ENCODE measurements at places on chromosomes 5 and 9. TPM values are rescaled to one million over a fixed set of nuclear protein-coding genes. Genes with fewer than 3 reads are reported as not detected.

LSM11 gene
- polyA plus RNA-seq = 0.95 TPM

AK8 gene
- 0.77 TPM for polyA plus RNA-seq

CCDC152 gene
- polyA plus RNA-seq = 2.1 TPM

CDH10 gene
- 0.24 TPM for polyA plus RNA-seq

DBH gene
- 1.2 TPM for polyA plus RNA-seq

IFNA2 gene
- not detected for polyA plus RNA-seq

BNC2 gene
- polyA plus RNA-seq = 9.6 TPM

CARTPT gene
- polyA plus RNA-seq = not detected

DNA sequence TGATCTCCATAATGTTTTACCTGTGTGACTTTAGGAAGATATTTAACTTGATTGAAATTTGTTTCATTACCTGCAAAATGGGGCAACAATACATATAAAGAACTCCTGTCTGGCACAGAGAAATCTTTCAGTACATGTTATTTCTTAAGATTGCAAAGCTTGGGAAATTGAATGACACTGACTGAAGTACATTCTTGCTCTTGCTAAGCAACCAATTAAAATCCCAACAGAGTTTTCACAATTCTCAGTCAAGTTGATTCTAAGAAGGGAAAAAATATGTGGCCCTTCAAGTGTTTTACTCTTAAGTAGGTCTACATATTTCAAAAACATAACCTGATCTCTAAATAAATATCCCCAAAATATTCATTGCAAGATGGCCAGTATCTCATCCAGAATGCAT lies 2187.0 kb upstream of the ACO1 start:
- no peak for DNase-seq
- no peaks in the 10 kb centered on the region for H3K27me3 ChIP-seq
- H3K36me3 ChIP-seq = no peaks in the 10 kb centered on the region
- H3K4me3 ChIP-seq = no peak overlapping the region
- no peaks in the 10 kb centered on the region for H3K4me1 ChIP-seq

GRCh38 chr5:116389601-116390000 lies 185.0 kb downstream of the SEMA6A start:
- DNase-seq = no peak
- H3K27ac ChIP-seq = no peak overlapping the region
- H3K4me1 ChIP-seq = no peaks in the 10 kb centered on the region
- H3K27me3 ChIP-seq = no peaks in the 10 kb centered on the region
- no peaks in the 10 kb centered on the region for H3K36me3 ChIP-seq

DNA sequence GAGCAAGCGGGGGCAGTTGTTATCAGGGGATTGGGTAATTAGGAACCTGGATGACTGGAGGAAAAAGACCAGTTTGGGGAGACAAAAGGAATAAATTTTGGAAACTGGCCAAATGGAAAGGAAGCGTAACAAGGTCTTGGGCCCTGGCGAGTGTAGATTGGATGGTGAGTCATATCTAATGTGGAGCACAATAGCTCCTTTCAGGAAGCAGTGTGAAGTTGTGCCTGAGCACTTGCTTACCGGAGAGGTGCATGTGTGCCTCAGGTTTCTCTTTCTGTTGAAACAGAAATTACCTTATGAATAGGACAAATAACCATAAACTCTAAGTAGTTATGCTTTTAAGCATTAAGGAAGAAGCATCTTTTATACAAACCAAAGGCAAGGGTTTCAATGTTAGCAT lies 176.4 kb downstream of the KIF4B start:
- DNase-seq = no peak
- H3K4me3 ChIP-seq = no peak overlapping the region
- no peaks in the 10 kb centered on the region for H3K36me3 ChIP-seq
- H3K4me1 ChIP-seq = no peaks in the 10 kb centered on the region
- no peak overlapping the region for H3K27ac ChIP-seq

GRCh38 chr5:168658394-168658793 lies 79.2 kb upstream of the PANK3 start:
- peak; percentile 64 for DNase-seq
- no peaks in the 10 kb centered on the region for H3K4me1 ChIP-seq
- H3K27me3 ChIP-seq = no peaks in the 10 kb centered on the region
- no peak overlapping the region for H3K27ac ChIP-seq
- H3K36me3 ChIP-seq = peaks cover 32% of the 10 kb centered on the region

- no peak for DNase-seq
- H3K36me3 ChIP-seq = no peaks in the 10 kb centered on the region
- H3K4me1 ChIP-seq = no peaks in the 10 kb centered on the region
- peak overlapping the region; percentile 95 for H3K27ac ChIP-seq
- H3K27me3 ChIP-seq = no peaks in the 10 kb centered on the region
These were observed 19.8 kb downstream of the EXOSC2 start for GRCh38 chr9:130713286-130713960.

- no peaks in the 10 kb centered on the region for H3K27me3 ChIP-seq
- no peaks in the 10 kb centered on the region for H3K4me1 ChIP-seq
- H3K36me3 ChIP-seq = no peaks in the 10 kb centered on the region
- DNase-seq = no peak
- H3K27ac ChIP-seq = no peak overlapping the region
These were observed 280.0 kb upstream of the ANKRD55 start for GRCh38 chr5:56513141-56513540.

DNA sequence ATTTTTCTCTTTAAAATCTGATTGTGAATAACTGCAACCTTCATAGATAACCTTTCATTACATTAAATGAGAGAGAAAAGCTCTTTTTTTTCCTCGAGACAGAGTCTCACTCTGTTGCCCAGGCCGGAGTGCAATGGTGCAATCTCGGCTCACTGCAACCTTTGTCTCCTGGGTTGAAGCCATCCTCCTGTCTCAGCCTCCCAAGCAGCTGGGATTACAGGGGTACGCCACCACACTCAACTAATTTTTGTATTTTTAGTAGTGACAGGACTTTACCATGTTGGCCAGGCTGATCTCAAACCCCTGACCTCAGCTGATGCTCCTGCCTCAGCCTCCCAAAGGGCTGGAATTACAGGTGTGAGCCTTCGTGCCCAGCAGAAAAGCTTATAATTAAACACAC lies 69.9 kb upstream of the ERBIN start:
- DNase-seq = no peak
- no peaks in the 10 kb centered on the region for H3K27me3 ChIP-seq
- peaks cover 8% of the 10 kb centered on the region for H3K4me1 ChIP-seq
- H3K4me3 ChIP-seq = no peak overlapping the region

- H3K27me3 ChIP-seq = no peaks in the 10 kb centered on the region
- peak overlapping the region; percentile 83 for H3K4me3 ChIP-seq
- peaks cover 10% of the 10 kb centered on the region for H3K36me3 ChIP-seq
These were observed 796 bp upstream of the PDLIM7 start for GRCh38 chr5:177498013-177498787.

- no peak for DNase-seq
- H3K4me3 ChIP-seq = peak overlapping the region; percentile 24
- H3K36me3 ChIP-seq = no peaks in the 10 kb centered on the region
These were observed 759.4 kb upstream of the C9orf72 start for GRCh38 chr9:28332648-28333047.

DNA sequence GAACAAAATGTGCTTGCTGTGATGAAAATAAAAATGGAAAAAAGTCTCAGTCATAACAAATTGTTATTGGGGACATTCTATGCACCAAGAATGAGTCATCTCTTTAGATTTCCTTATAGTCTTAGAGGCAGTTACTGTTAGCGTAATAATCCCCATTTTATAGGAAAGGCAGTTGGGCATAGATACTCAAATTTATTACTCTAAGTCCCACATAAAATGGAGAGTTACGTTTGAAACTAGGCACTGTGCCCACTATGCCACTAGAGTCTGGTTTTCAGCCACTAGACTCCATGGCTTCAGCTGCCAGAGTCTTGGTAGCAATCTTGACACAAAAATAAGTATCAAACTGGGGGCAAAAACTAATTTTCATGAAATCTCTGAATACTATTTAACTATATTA lies 317.9 kb upstream of the MEF2C start:
- no peaks in the 10 kb centered on the region for H3K36me3 ChIP-seq
- DNase-seq = no peak
- H3K27me3 ChIP-seq = no peaks in the 10 kb centered on the region
- no peak overlapping the region for H3K4me3 ChIP-seq

GRCh38 chr9:7165331-7165975 lies 407.7 kb downstream of the KDM4C start:
- H3K36me3 ChIP-seq = no peaks in the 10 kb centered on the region
- DNase-seq = no peak
- H3K27me3 ChIP-seq = no peaks in the 10 kb centered on the region
- no peak overlapping the region for H3K4me3 ChIP-seq
- H3K27ac ChIP-seq = no peak overlapping the region
- H3K4me1 ChIP-seq = no peaks in the 10 kb centered on the region

DNA sequence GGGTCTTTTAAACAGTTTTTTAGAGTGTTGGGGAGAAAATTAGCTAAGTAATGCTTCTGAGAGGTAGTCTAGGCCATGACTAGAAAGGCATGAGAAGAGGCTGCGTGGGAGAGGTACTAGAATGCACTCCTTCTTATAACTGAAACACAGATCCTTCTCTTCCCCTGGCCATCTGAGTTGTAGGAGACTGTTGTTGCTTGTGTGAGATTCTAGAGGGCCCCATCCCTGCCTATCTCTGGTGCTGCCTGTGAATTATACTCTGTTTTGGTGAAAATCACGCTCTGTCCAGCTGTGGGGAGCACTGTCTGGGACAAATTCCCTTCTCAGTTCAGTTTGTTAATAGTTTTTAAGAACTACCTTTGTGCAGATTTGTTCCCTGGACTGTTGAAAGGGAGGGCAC lies 37.5 kb downstream of the MAP1B start:
- H3K27ac ChIP-seq = peak overlapping the region; percentile 41
- no peaks in the 10 kb centered on the region for H3K27me3 ChIP-seq
- peaks cover 63% of the 10 kb centered on the region for H3K36me3 ChIP-seq
- H3K4me1 ChIP-seq = peaks cover 48% of the 10 kb centered on the region

DNA sequence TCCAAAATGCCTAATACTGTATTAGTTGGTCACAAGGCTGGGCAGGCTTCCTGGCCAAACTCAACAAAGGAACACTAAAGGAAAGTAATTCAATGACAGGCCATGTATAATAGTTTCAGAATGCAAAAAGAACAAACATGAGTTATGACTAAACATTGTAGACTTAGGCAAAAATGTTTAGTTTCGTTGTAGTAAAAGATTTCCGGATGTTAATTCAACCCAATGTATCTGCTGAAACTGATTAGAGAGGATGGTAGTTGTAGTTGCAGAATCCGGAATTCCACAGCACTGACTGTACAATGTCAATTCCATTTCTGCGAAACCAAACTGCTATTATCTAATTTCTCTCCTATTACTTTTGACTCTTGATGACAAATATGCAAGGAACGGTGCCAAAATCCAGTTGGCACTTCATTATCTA lies 117.9 kb upstream of the FST start:
- no peaks in the 10 kb centered on the region for H3K27me3 ChIP-seq
- H3K27ac ChIP-seq = peak overlapping the region; percentile 57
- H3K4me3 ChIP-seq = no peak overlapping the region
- no peaks in the 10 kb centered on the region for H3K36me3 ChIP-seq

- H3K27me3 ChIP-seq = no peaks in the 10 kb centered on the region
- no peak overlapping the region for H3K27ac ChIP-seq
- H3K4me1 ChIP-seq = no peaks in the 10 kb centered on the region
- H3K36me3 ChIP-seq = no peaks in the 10 kb centered on the region
These were observed 24.4 kb upstream of the VDAC1 start for GRCh38 chr5:134029156-134029555.

DNA sequence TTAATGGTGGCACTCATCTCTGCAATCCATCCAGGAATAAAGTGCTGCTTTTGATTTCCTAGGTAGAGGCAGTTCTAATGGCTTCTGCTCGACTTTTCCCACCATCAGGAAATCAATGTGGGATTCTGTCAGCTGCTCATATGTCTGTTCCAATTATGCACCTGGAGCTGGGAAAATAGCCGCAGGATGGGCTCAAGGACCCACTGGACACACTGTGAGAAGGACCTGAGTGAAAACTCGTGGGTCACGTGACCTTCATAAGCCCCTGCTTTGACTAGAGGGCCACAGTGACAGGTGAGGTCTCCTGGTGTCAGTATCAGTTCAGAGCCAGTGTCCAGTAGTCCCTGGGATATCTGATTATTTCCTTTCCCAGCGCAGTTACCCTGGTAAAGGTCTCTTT lies 17.9 kb upstream of the PTGES start:
- peaks cover 4% of the 10 kb centered on the region for H3K4me1 ChIP-seq
- no peak overlapping the region for H3K4me3 ChIP-seq
- no peak for DNase-seq
- no peak overlapping the region for H3K27ac ChIP-seq

- H3K4me3 ChIP-seq = no peak overlapping the region
- no peaks in the 10 kb centered on the region for H3K27me3 ChIP-seq
- no peaks in the 10 kb centered on the region for H3K36me3 ChIP-seq
- H3K27ac ChIP-seq = no peak overlapping the region
- peaks cover 3% of the 10 kb centered on the region for H3K4me1 ChIP-seq
These were observed 16.7 kb downstream of the IQGAP2 start for GRCh38 chr5:76419597-76420298.

GRCh38 chr5:2537378-2538145 lies 213.9 kb downstream of the IRX2 start:
- H3K4me3 ChIP-seq = no peak overlapping the region
- DNase-seq = no peak
- peaks cover 33% of the 10 kb centered on the region for H3K27me3 ChIP-seq
- H3K4me1 ChIP-seq = no peaks in the 10 kb centered on the region
- H3K27ac ChIP-seq = no peak overlapping the region
- no peaks in the 10 kb centered on the region for H3K36me3 ChIP-seq

GRCh38 chr5:88226881-88227450 lies 41.7 kb downstream of the TMEM161B start:
- H3K4me3 ChIP-seq = no peak overlapping the region
- H3K4me1 ChIP-seq = no peaks in the 10 kb centered on the region
- no peaks in the 10 kb centered on the region for H3K27me3 ChIP-seq

GRCh38 chr9:87127978-87128614 lies 180.8 kb upstream of the GAS1 start:
- H3K36me3 ChIP-seq = no peaks in the 10 kb centered on the region
- no peaks in the 10 kb centered on the region for H3K27me3 ChIP-seq
- H3K4me3 ChIP-seq = no peak overlapping the region
- no peak for DNase-seq
- peak overlapping the region; percentile 53 for H3K27ac ChIP-seq
- H3K4me1 ChIP-seq = peaks cover 3% of the 10 kb centered on the region

DNA sequence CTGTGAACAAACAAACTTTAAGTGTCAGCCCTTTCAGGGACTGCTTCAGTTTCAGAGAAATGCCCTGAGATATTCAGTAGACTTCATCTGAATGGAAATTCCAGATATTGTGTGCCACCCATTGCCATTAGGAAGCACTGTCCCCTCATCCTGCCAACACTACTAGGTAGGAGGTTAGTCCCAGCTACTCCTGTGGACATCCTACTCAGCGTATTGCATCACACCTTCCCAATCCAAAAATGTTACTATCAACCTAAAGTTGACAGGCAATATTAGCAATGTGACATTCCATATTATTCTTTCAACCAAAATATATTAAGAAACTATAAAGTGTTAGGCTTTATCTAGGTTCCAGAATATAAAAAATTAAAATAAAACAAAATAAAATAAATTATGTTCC lies 552.0 kb upstream of the ST8SIA4 start:
- H3K27me3 ChIP-seq = no peaks in the 10 kb centered on the region
- H3K4me3 ChIP-seq = no peak overlapping the region
- no peak overlapping the region for H3K27ac ChIP-seq
- no peak for DNase-seq

DNA sequence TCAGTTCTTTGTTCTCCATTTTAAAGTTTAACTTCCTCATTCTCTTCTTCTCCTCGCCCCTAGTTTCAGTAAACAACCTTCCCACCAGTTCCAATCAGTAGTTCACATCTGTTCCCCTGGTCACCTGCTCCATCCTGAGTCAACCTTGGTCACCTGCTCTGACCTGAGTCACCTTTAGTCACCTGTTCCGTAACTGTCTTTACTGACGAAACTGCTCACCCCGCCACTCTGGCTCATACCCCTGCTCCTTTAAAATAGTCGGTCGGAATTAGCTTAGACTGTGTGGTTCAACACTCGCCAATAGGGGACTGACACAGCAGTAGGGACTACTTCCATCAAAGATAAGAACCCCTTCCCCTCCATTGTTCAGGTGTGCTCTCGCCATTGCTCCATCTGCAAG lies 76.3 kb upstream of the GPBP1 start:
- no peak for DNase-seq
- no peaks in the 10 kb centered on the region for H3K27me3 ChIP-seq
- no peak overlapping the region for H3K4me3 ChIP-seq
- H3K36me3 ChIP-seq = no peaks in the 10 kb centered on the region
- no peak overlapping the region for H3K27ac ChIP-seq

All from SK-N-SH (cell line).